ENCODE measurements at places on chromosomes 4 and X. TPM values are rescaled to one million over a fixed set of nuclear protein-coding genes. Genes with fewer than 3 reads are reported as not detected.
A peak's percentile ranks its signal among the peaks of the same experiment; 100 is the strongest.

- no peak for DNase-seq
These were observed 67.0 kb downstream of the FGF16 start for GRCh38 chrX:77514177-77514576.

SLC10A6 gene
- total RNA-seq, result not detected

DNA sequence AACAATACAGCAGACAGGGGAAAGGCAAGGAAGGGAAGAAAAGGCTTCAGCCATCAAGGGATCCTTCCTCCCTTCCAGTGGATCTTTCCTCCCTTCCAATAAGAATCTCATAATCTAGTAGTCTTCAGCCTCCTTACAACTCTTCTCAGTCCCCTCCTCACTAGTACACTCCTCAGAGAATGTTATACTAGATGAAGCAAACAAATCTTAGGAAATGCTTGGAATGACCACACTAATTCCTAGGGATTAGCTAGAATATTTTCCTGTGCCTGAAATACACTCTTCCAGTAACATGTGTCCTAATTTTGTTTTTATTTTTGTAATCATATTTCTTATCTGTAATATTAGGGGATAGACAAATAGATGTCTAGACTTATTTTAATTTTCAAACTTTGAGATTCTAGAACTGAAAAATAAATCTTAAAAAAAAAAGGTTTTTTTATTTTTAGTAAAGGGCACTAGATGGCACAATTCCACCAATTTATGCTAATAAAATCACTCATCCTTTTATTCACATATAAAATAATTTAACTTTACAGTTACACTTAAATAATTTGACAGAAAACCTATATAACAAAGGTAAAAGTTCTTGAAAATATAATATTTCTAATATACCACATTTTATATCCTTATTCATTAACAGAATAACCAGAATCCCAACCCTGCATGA lies 7.0 kb upstream of the STPG2 start:
- no peak for DNase-seq

DNA sequence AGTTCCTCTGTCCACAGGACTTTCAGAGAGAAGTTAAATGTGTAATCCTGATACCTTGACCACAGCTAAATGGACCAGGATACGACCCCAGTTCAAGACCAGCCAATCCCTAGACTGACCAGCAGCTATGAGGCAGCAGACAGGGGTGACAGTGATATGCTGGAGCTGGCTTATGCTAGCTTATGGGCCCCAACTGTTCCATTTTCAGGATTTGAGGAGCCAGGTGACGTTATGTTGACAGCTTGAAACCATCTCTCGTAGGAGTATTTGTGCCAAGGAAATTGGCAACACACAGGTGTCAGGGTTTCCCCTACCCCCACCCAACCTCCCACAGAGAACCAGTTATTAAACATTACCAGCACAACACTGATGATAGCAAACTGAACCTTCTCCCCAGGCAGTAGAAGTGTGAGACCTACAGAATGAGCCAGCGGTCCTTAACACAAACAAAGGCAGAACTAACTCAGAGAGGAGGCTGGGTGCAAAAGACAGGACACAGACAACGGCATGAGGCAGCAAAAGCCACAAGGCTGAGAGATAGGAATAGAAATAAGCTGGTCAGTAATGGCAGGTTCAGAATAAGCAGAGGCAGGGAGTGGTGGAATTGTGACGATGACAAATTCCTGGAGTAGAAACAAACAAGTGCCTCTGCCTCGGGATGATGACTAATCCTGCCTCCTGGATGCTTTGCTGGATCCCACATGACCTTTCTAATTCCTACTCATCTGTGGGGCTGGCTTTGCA lies 85.6 kb upstream of the CPEB2 start:
- peak; percentile 25 for DNase-seq

DNA sequence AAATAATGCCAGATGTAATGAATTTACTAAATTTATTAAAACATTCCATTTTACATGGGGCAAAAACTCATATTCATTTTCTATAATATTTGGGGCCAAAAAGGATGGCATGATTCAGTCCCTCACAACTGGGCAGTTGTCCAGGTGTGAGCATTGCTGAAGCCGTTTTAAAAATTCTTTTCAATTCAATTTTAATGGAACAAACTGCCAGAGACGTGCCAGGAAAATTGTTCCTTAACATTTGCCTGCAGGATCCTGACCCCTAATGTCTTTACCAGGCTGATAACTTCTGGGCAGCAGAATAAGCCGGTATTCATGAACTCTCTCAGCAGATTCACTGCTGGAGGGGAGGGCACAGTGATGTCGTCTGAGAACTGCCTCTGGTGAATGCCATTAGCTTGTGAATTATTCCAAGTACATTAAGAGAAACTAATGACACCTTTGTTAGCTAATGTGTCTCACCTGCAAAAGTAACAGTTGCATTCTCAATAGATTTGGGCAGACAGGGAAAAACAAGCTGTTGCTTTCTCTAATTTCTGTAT lies 1445.1 kb upstream of the TENM3 start:
- no peak for DNase-seq

EDA2R gene
- 0.53 TPM for total RNA-seq

DNA sequence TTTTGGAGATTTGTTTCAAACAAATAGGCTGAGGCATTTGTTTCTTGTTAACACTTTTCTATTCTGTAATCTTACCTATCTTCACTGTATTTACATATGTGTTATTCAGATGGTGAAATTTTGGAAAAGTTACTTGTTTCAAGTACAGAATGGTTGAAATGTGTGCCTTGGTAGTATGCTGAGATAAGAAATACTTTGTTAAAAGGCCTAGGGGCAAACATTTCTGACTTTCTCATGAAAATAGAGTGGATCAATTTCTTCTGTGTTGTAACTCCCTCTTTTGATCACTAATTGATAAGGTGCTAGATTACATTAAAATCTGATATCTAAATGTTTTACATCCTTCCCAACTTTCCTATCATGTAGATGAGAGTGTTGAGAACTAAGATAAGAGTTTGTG lies 18.1 kb downstream of the USO1 start:
- DNase-seq, result no peak

GRCh38 chrX:112440277-112440676 lies 239.5 kb downstream of the LHFPL1 start:
- no peak for DNase-seq

GRCh38 chr4:148366251-148366650 lies 76.0 kb downstream of the NR3C2 start:
- no peak for DNase-seq
